NCI-H1417 treated with DMSO at 0.1 percent for 48 hours (cell line): ENCODE measurements at places on chromosomes 16 and 17.

GRCh38 chr16:49854796-49855203 is 1.1 kb downstream of the ZNF423 start:
- no peak for DNase-seq

GRCh38 chr16:21971856-21972255 is 18.7 kb downstream of the UQCRC2 start:
- no peak for DNase-seq

GRCh38 chr16:86899151-86899550 is 320.8 kb downstream of the FOXL1 start:
- no peak for DNase-seq

DNA sequence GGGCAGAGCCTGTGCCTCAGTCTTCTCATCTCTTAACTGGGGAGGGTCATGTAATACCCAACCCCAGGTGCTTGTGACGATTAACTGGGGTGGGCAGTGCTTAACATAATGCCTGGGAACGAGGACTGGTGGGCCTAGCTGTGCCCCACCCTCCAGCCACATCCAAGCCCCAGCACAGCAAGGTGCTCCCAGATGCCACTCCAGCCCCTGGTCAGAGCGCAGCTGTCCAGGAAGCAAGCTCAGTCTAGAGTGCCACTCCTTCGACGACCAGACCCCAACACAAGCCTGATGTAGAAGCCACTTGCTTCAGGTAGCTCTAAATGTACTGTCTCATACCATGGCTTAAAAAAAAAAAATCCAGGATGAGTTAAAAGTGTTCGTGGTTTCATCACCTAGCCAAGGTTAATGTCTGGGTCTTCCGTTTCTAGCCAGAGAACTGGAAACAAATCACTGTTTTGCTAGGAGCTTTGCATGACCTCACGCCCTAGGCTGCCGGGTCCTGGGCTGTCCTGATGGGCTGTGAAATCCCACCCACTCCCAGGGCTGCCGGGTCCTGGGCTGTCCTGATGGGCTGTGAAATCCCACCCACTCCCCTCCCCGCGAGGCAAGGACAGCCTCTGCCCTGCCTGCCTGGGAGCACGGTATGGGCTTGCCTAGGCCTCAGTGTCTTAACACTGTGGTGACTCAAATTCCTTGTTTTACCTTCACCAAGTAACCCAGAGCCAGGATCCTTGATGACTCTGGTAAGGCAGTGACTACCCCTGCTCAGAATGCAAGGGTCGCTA is 7.7 kb downstream of the MIEF2 start:
- DNase-seq: no peak

DNA sequence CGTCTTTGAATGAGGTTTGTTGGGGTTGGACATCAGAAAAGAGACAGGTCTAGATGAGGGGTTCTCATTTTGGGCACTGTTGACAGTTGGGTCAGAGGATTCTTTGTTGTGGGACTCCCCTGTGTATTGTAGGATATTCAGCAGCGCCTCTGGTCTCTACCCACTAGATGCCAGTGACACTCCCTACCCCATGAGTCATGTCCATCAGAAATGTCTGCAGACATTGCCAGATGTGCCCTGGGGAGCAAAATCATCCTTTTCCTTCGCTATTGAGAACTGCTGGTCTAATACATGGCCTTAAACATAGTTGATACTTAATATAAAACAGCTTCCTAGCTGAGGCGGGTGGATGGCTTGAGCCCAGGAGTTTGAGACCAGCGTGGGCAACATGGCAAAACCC is 3.1 kb downstream of the ABAT start:
- no peak for DNase-seq

DNA sequence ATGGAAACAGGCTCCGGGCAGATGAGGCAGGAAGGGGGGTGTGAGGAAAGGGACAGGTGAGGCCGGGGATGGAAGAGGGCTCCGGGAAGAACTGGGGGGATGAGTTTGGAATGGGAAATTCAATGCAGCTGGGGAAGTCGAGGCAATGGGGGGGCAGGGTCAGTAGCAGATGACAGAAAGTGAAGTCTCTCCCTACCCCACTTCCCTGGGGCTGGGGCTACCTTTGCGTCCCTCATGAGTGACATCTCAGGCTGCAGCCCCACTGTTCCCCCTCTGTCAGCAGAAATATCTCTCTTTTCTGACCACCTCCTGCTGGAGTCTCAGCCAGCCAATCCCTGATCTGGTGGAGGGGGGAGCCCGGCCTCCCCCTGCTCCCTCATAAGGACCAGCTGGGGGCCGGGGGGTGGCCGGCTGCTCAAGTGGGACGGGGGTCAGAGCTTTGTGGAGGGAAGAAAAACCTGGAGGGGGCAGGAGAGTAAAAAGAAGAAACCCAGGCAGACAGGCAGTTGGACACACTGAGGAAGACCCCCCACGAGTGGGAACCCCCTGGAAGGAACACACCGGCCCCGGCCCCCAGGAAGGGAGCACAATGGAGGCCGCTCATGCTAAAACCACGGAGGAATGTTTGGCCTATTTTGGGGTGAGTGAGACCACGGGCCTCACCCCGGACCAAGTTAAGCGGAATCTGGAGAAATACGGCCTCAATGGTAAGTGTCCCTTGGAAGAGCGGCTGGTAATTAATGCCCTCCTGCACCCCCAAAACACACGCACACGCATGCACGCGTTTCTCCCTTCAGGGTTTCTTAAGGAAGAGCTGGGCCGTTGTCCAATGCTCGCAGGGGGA is at the start of gene ATP2A1:
ATP2A1 (plus strand) TSS at position 406 of the 844 bp plus-strand sequence; CDS start at position 590, 184 bp downstream.
- no peak for DNase-seq

GRCh38 chr16:8493972-8494371 is 96.3 kb downstream of the TMEM114 start:
- DNase-seq: no peak

- no peak for DNase-seq
These were observed 90.8 kb downstream of the SHISA6 start for GRCh38 chr17:11331547-11332513.

- DNase-seq: no peak
These were observed 1.2 kb downstream of the ARHGAP17 start for GRCh38 chr16:25013751-25014499.

DNA sequence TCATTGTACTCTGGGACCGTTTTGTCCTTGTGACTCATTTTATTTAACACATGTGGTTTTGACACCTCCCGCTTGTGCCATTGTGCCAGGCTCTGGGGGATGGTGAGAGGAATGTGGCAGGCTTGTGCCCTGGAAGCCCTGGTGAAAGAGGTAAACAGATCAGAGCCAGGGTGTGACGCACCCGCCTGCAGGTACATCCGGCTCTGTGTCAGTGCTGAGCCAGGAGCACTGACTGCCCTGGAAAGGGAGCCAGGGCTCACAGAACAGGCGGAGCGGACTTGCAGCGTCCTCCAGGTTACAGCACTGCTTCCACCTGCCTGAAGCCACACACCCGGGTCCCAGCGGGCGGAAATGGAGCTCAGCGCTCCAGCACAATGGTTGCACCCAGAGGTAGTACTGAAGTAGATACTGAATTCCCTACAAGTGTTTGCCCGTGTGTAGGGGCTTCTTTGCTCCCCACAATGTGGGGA is 30.6 kb downstream of the CDRT15 start:
- DNase-seq: no peak

DNA sequence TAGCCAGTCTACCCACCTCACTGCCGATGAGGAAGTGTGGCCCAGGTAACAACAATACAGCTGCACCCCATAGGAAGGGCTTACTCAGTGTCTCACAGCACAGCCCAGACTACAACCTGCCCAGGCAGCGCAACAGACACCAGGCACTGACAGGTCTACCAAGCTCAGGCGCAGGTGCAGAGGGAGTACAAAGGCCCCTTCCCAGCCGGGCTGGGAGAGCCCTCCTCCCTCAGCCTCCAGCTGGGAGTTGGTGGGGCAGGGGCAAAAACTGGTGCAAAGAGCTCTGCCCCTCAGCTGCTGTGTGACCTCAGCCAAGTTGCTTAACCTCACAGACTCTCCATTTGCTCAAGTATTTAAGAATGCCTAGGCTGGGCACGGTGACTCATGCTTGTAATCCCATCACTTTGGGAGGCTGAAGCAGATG is 112.6 kb upstream of the LHX1 start:
- no peak for DNase-seq

- no peak for DNase-seq
These were observed 700 bp downstream of the UBN1 start for GRCh38 chr16:4847774-4848587.
